K562 (cell line): ENCODE measurements at places on chromosomes 6 and 20.

DNA sequence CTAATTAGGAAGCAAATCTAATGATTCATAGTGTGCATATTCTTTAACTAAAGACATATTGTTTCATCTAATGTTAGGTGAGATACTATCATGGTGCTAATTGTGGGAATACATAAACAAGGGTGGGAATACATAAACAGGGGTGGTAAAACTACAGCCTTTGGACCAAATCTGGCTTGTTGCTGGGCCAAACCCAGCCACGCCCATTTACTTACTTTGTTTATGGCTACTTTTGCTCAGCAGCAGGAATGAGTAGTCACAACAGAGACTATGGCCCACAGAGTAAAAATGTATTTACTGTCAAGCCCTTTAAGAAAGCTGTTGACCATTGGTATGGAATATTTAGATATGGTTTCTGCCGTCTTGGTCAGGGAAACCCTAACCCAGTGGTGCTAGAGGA, 31.7 kb downstream of the FAM135A start:
- peaks cover 34% of the 10 kb centered on the region; the same call in 2 of the 3 replicates for H3K36me3 ChIP-seq
- DNase-seq: no peak
- H3K4me1 ChIP-seq: no peaks in the 10 kb centered on the region
- H3K4me3 ChIP-seq: no peak overlapping the region
- no peaks in the 10 kb centered on the region for H3K27me3 ChIP-seq
- H3K27ac ChIP-seq: no peak overlapping the region

GRCh38 chr6:131924881-131925474, 26.2 kb downstream of the CCN2 start:
- no peaks in the 10 kb centered on the region for H3K4me1 ChIP-seq
- no peak overlapping the region for H3K4me3 ChIP-seq
- peak; percentile 8 for DNase-seq
- H3K27me3 ChIP-seq: no peaks in the 10 kb centered on the region
- no peaks in the 10 kb centered on the region for H3K36me3 ChIP-seq

DNA sequence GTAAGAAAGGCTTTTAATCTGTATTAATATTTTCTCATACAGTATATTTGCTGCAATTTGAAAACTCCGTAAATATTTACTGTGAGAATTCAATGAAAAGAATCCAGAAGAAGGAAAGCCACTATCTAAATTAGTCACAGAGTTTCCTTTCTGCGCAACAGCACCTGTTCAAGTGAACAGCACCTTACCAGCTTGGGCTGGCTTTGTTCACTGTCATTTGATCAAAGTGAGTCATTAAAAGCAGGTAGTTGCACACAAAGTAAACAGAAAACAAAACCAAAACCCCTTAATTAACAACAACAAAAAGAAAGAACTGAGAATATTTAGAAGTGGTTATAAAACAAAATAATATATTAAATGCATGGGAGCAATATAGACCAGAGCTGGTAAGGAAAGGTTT, 12.8 kb downstream of the SMLR1 start:
- DNase-seq: no peak
- H3K4me1 ChIP-seq: no peaks in the 10 kb centered on the region
- H3K27me3 ChIP-seq: no peaks in the 10 kb centered on the region
- H3K36me3 ChIP-seq: no peaks in the 10 kb centered on the region
- no peak overlapping the region for H3K27ac ChIP-seq

- H3K27me3 ChIP-seq: no peaks in the 10 kb centered on the region; the same call in 1 of the 2 replicates
- H3K27ac ChIP-seq: no peak overlapping the region
- no peaks in the 10 kb centered on the region for H3K4me1 ChIP-seq
- H3K4me3 ChIP-seq: no peak overlapping the region
- no peak for DNase-seq
Measured at GRCh38 chr6:38346291-38347079, 293.2 kb downstream of the BTBD9 start.

- no peak overlapping the region for H3K27ac ChIP-seq
- H3K4me1 ChIP-seq: no peaks in the 10 kb centered on the region
- no peak for DNase-seq
- no peaks in the 10 kb centered on the region; the same call in 2 of the 3 replicates for H3K36me3 ChIP-seq
- H3K4me3 ChIP-seq: no peak overlapping the region
- no peaks in the 10 kb centered on the region for H3K27me3 ChIP-seq
Measured at GRCh38 chr6:38141716-38142115, 322.2 kb downstream of the ZFAND3 start.

- H3K27me3 ChIP-seq: no peaks in the 10 kb centered on the region
- H3K36me3 ChIP-seq: no peaks in the 10 kb centered on the region
- no peak overlapping the region for H3K4me3 ChIP-seq
- DNase-seq: no peak
- H3K4me1 ChIP-seq: peaks cover 22% of the 10 kb centered on the region; the same call in 2 of the 3 replicates
Measured at GRCh38 chr6:6891949-6892461, 215.8 kb upstream of the RREB1 start.

DNA sequence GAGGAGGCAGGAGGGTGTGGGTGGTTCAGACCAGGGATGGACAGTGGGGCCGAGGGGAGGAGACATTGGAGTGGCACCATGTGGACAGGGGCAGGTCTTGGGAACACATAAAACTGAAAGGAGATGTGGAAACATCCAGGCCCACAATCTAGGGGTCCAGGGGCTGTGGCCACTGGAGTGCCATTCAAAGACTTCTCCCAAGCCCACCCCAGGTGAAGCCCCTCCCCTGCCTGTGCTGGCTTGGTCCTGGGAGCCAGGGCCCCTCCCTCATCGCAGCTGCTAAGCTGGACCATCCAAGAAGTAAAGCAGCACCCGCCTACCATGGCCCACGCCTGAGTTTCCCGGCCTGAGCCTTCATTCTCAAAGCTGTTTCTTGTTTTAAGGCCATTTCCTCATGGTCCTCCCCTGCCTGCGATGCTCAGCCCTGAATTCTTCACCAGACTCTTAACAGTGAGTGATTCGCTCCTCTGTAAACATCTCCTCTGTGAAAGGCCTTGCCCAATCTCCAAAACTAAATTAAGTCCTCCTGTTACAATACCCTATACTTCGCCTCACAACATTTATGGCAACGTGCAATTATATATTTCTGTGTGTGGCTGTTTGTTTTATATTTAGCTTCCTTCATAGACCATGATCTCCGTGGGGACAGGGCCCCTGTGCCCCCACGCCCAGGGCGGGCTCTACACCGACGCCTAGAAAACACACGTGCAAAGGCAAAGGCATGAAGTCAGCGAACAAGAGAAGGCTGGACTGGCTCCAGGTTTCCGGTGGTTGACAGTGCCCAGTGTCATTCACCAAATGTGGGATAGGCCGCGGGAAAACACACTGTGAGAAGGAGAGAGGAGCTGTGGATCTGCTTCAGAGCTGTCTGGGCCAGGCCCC, 267.8 kb downstream of the ERMARD start:
- no peak overlapping the region for H3K4me3 ChIP-seq
- no peaks in the 10 kb centered on the region for H3K36me3 ChIP-seq
- no peak overlapping the region for H3K27ac ChIP-seq
- H3K27me3 ChIP-seq: peaks cover 58% of the 10 kb centered on the region

GRCh38 chr6:168309183-168309582, 10.4 kb downstream of the DACT2 start:
- no peak overlapping the region for H3K27ac ChIP-seq
- no peak overlapping the region for H3K4me3 ChIP-seq
- H3K36me3 ChIP-seq: no peaks in the 10 kb centered on the region
- peaks cover 98% of the 10 kb centered on the region for H3K27me3 ChIP-seq
- no peak for DNase-seq
- no peaks in the 10 kb centered on the region for H3K4me1 ChIP-seq

DNA sequence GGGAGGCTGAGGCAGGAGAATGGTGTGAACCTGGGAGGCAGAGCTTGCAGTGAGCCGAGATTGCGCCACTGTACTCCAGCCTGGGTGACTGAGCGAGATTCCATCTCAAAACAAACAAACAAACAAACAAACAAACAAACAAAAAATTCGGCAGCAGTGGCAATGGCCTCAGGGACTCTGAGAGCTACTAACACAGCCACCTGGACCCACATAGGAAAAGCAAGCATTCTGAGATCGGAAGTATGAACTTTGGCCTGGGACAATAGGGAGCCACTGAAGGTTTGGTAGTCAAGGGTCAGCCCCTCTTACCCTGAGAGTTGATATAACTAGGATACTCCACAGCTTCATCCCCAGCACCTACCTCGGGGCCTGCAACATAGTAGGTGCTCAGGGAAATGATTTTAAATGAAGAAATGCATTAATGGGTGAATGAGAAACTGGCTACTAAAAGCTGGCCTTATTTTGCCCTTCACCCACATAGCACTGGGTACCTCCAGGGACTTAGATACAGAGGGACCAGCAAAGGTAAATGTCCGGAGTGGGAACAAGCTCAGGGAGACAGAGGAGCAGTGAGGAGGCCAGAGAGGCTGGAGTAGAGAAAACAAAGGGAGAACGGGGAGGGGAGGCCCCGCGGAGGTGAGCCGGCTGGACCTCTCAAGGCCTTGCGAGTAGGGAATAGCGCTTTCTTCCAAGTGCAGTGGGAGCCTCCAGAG, 46.6 kb upstream of the PTGIS start:
- H3K4me3 ChIP-seq: no peak overlapping the region
- DNase-seq: no peak
- H3K36me3 ChIP-seq: no peaks in the 10 kb centered on the region
- H3K27me3 ChIP-seq: no peaks in the 10 kb centered on the region
- no peak overlapping the region for H3K27ac ChIP-seq

GRCh38 chr20:17616480-17617211, 46.8 kb downstream of the DSTN start:
- DNase-seq: no peak
- H3K36me3 ChIP-seq: peaks cover 40% of the 10 kb centered on the region; the same call in 1 of the 3 replicates
- H3K4me1 ChIP-seq: no peaks in the 10 kb centered on the region
- no peak overlapping the region for H3K27ac ChIP-seq

DNA sequence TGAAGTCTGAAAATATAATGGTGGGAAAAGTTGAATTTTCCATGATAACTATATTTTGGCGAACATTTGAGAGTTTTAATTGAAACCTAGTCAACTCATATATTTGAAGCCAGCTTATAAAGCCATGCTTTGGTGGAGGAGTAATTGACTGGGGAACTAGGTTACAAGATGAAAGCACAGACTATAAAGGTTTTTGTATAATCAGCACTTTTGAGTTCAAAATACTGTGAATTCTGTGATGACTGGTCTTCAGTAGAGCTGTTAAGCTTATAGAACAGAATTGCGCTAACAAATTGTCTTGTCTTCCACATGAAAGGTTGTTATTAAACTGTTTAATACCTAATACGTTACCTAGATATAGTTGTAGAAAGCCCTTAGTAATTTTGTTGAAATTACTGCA, 159.1 kb upstream of the SCGN start:
- H3K4me3 ChIP-seq: no peak overlapping the region
- H3K4me1 ChIP-seq: no peaks in the 10 kb centered on the region
- peaks cover 4% of the 10 kb centered on the region; the same call in 2 of the 3 replicates for H3K27me3 ChIP-seq
- H3K36me3 ChIP-seq: no peaks in the 10 kb centered on the region

DNA sequence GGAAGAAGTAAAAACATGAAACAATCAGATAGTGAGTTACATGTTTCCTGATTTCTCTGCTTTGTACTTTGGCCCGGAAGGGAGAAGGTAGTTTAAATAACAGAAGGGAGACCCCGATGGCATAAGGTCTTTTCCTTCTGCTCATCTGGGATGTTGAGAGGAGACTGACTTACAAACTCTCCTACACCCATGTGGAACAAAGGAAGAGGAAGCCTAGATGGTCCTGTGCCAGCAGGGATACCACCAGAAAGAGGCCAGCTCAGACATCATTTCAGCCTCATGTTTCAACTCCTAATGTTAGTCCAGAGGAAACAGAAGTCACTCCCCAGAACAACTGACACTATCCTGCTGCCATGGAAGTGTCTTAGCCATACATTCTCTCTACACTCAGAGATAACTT, 250.7 kb upstream of the NOX3 start:
- H3K36me3 ChIP-seq: no peaks in the 10 kb centered on the region
- no peak overlapping the region for H3K4me3 ChIP-seq
- H3K27me3 ChIP-seq: no peaks in the 10 kb centered on the region
- no peaks in the 10 kb centered on the region; the same call in 1 of the 2 replicates for H3K4me1 ChIP-seq
- no peak for DNase-seq

DNA sequence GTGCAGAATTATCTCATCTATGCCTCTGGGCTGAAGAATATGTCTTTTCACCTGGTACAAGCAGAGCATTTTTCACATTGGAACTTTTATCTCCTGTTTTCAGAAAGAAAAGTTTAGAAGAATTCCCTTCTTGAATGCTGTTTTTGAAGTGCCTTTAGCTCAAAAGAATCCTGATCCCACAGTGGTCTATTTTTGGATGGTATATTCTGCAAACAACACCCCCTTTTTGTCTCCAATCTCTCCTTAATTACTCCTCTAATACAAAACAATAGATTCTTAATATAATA, 57.7 kb upstream of the HFE start:
- no peak for DNase-seq
- H3K4me3 ChIP-seq: peak overlapping the region; percentile 61
- H3K36me3 ChIP-seq: peaks cover 7% of the 10 kb centered on the region; the same call in 1 of the 3 replicates
- H3K27ac ChIP-seq: peak overlapping the region; percentile 99
- no peaks in the 10 kb centered on the region for H3K27me3 ChIP-seq
- peaks cover 18% of the 10 kb centered on the region for H3K4me1 ChIP-seq

DNA sequence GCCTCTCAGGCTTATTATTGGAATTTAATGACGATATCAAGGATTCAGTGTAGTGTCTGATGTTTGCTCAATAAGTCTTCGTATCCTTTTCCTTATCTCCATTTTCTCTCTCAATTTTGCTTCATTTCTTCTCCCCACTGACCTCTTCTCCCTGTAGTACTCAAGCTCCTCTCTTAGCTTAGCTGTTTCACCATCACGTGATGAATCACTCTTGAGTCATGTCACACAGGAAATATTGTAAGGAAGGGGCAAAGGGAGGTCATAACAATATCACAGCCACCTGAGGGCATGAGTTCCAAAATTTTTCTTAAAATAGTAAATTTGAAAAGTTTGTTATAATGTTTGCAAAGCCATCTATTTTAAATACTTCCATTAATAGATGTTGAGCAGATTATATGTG, 392.2 kb upstream of the MARCKS start:
- DNase-seq: no peak
- no peak overlapping the region for H3K4me3 ChIP-seq
- no peaks in the 10 kb centered on the region for H3K27me3 ChIP-seq
- H3K36me3 ChIP-seq: no peaks in the 10 kb centered on the region
- no peaks in the 10 kb centered on the region for H3K4me1 ChIP-seq
- H3K27ac ChIP-seq: no peak overlapping the region

- no peak for DNase-seq
- H3K4me3 ChIP-seq: no peak overlapping the region
- H3K4me1 ChIP-seq: no peaks in the 10 kb centered on the region; the same call in 2 of the 3 replicates
- H3K27me3 ChIP-seq: no peaks in the 10 kb centered on the region
- H3K36me3 ChIP-seq: peaks cover 4% of the 10 kb centered on the region; the same call in 1 of the 3 replicates
Measured at GRCh38 chr6:56486681-56487080, 156.0 kb downstream of the DST start.

- no peak overlapping the region for H3K27ac ChIP-seq
- no peaks in the 10 kb centered on the region for H3K4me1 ChIP-seq
- H3K27me3 ChIP-seq: peaks cover 5% of the 10 kb centered on the region
Measured at GRCh38 chr6:10451828-10452509, 37.1 kb upstream of the TFAP2A start.
